ENCODE measurements at places on chromosomes 3 and 15.
A peak's percentile ranks its signal among the peaks of the same experiment; 100 is the strongest.

- peak; percentile 97 for DNase-seq
Measured at GRCh38 chr15:87609474-87609873, 647.1 kb downstream of the NTRK3 start.

DNA sequence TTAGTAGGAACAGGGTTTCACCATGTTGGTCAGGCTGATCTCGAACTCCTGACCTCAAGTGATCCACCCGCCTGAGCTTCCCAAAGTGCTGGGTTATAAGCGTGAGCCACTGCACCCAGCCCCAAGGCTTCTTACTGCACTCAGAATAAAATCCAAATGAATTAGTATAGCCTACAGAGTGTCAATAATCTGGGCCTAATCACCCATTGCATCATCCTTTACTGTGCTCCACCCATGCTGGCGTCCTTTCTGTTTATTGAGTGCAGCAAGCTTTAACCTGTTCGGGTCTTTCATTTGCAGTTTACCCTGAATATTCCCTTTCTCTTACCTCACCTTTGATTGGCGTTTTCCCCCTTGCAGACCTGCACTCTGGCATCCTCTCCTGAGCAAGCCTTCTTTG is 77.7 kb downstream of the CEP63 start:
- DNase-seq, result no peak

- DNase-seq, result no peak
Measured at GRCh38 chr3:187044206-187044605, 95.1 kb downstream of the RPL39L start.

GRCh38 chr15:98144388-98144787 is 183.9 kb downstream of the ARRDC4 start:
- no peak for DNase-seq

DNA sequence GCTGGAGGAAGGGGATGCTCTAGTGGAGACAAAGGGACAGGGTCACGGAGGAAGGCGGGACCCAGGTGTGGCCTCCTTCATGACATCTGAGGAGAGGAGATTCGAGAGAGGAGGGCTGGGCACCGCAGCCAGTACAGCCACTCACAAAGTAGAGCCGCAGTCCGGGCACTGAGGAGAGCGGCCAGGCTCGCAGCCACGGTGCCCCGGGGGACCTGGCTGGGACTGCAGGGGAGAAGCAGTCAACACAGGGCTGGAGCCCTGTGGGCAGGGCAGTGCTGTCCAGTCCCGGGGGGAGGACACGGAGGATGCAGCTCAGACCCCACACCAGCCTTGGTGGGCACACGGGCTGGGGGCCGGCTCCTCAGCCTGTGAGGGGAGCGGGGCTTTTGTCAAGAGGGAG is 40.3 kb downstream of the HMCES start:
- no peak for DNase-seq

DNA sequence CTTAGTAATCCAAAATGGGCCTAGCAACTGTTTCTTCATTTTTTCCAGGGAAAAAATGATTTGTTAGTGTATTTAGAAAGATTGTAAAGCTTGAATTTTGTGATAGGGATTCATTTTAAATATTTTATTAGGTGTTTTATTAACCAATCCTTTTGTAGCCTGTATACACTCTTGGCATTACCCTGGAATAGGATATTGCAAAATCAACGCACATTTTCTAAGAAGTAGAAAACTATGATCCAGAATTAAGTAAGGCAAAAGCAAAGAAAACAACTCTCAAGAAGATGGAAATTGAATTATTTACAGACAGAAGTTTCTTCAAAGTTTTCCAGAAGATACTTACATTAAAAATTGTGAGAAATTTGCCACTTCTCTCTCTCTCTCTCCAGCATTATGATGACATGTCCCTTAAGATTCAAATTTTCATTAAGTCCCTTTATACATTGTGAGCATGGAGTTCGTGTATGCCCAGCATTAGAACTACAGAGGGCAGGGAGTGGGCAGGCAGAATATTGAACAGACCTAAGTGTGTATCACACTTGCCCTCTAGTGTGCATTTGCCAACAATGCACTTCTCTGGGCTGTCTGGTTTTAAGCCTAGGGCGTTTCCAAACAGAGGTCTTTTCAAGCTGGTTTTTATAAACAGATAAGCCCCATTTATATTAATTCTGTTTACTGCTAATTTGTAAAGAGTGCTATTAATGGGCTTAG is 28.5 kb upstream of the CMSS1 start:
- DNase-seq, result peak; percentile 88

DNA sequence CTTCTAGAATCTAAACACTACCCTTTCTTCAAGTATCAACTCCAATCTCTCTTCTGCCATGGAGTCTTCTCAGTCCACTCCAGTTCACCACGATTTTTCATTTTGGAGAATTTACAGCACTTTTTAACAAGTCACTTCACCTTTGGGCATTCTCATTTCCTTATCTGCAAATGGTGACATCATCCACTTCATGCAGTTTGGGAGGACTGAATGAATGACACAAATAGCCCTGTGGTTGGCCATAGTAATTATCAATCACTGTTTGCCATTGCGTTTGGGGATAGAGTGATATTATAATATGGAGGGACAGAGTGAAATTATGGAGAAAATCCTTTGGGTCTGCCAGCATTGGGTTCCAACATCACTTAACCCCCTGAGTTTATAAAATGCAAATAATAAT is 38.0 kb upstream of the TM4SF1 start:
- peak; percentile 5 for DNase-seq

All from choroid plexus epithelial cell (primary cell).